ENCODE measurements at places on chromosomes 7 and 10.

DNA sequence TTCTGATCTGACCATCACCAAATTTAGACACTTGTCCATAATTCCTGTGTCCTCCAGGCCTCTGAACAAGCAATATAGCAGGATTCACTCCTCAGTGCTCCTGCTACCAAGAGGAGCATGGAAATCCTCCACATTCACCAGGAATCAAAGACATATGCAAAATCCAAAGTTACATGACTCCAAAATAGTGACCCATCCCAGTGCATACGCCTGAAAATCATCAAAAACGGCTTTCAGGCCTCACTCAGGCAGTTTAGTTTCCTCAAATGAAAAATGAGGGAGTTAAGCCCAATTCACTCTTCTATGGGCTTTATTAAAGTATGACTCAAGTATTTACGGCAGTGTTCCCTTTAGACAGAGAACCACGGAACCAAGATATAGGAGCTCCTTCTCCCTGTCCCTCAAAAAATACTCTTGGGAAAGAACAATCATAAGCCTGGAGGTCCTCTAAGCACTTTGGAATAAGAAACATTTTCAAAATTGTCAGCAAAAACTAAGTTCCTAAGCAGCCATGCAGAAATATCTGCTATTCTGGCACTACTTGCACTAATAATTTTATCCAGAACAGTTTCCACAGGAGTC, 240.7 kb downstream of the PARD3 start:
- no peak for DNase-seq

GRCh38 chr7:43111630-43112458, 603 bp upstream of the HECW1 start:
- no peak for DNase-seq

- no peak for DNase-seq
These were observed 142.6 kb downstream of the SLC25A13 start for GRCh38 chr7:96179341-96179740.

DNA sequence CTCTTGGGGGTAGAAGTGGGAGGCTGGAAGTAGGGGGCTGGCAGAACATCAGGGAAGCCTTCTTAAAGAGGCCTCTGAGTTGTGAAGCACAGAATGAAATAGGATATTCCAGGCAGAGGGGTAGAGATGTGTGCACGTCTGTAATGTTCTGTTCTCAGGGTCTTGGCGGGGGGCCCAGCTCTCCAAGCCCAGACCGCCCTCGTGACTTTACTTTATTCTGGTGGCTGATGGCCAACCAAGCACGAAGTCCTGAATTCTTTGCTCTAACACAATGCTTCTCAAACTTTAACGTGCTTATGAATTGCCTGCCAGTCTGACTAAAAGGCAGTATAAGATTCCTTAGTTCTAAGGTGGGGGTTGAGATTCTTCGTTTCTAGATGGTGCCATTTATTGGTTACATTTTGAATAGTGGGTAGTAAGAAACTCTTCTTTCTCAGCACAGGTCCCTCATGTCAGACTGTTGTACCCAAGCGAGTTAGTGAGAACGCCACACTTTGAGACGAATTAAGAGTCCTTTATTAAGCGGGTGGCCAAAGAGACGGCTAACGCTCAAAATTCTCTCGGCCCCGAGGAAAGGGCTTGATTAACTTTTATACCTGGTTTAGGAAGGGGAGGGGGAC, 8.2 kb downstream of the PRXL2A start:
- no peak for DNase-seq

GRCh38 chr10:75493464-75493863, 62.0 kb downstream of the LRMDA start:
- no peak for DNase-seq

- DNase-seq = no peak
These were observed 5.5 kb downstream of the OPN4 start for GRCh38 chr10:86659721-86660453.

GRCh38 chr10:18594574-18595156, 56.7 kb downstream of the NSUN6 start:
- no peak for DNase-seq

DNA sequence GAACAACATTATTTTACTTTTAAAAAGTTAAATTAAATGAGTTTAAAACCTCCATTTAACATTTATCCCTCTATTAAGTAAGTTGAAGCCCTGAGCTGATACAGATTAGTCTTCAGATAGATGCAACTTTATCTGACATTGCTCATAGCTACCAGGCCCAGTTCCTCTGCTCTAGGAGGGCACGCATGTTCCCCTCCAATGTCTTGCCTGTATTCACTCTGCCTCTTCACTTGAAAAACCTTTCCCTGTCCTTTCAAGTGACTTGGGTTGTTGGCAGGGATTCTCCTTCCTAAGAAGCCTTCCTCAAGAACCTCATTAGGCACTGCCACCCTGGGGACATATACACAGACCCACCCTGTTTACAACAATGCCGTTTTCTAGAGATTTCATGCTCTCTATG, 270.4 kb downstream of the RELN start:
- no peak for DNase-seq

- DNase-seq = no peak
These were observed 12.2 kb upstream of the CLCN1 start for GRCh38 chr7:143303733-143304132.

DNA sequence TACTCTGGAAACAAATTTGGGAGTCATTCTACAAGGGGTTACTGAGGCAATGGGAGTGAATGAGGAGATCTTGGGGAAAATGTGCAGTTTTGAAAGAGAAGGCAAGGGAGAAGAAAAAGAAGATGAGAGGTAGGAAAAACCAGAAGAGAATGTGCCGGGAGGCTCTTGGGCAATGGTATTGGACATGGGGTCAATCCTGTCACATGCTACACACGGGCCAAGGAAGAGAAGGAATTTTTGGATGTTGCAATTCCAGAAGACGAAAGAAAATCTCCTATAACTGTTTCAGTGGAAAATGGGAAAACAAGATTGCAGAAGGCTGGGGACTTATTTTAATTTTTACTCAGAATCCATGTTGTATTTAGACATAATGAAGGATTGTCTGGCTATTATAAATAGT, 615.0 kb downstream of the PHTF2 start:
- no peak for DNase-seq

DNA sequence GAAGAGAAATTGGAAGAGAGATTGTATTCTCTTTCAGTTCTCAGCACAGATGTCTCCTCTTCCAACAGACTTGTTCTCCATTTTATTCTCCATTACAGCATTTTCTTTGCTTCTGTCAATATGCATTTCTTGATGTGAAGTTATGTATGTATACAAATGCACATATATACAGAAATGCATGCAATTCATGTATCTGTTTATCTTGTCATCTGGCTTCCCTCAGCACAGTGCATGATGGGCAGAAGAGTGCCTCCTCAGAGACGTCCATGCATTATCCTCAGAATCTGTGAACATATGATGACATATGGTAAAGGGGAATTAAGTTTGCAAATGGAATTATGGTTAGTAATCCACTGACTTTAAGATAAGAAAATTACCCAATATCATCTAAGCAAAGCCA, 106.7 kb upstream of the VWC2 start:
- no peak for DNase-seq

DNA sequence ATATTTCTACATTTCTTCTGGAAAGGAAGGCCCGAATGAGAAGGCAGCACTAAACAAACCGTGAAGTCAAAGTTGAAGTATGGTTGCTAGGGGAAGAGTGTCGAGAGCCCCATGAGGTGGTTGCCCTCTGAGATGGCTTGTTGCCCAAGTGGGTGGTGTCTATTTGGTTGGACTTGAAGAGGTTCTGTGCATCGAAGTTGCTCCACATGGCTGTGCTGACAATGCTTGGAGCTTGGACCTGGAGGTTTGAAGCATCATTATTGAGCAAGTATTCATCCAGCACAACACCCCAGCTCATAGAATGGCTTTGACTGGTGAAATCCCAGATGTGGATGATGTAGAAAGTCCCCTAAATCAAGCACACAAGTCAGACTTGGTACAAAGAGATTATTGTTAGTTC, 165.2 kb upstream of the CDCA7L start:
- DNase-seq = no peak

DNA sequence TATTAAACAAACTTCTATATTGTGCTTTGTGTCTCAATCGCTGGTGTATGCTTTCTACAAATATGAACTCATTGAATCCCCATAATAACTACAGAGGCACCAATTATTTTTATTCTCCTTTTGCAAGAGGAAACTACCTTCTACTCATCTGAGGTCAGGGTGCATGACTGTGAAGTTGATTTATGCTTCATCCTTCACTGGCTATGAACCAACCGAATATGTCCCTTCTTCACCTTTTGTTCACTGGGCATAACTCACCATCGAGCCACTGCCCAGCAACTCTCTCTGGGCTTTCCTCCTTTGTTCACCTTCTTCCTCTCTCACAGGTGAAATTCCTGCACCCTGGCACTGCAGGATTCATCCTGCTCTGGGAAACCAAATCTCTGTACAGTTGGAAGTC, 61.3 kb upstream of the PFKP start:
- DNase-seq = no peak

DNA sequence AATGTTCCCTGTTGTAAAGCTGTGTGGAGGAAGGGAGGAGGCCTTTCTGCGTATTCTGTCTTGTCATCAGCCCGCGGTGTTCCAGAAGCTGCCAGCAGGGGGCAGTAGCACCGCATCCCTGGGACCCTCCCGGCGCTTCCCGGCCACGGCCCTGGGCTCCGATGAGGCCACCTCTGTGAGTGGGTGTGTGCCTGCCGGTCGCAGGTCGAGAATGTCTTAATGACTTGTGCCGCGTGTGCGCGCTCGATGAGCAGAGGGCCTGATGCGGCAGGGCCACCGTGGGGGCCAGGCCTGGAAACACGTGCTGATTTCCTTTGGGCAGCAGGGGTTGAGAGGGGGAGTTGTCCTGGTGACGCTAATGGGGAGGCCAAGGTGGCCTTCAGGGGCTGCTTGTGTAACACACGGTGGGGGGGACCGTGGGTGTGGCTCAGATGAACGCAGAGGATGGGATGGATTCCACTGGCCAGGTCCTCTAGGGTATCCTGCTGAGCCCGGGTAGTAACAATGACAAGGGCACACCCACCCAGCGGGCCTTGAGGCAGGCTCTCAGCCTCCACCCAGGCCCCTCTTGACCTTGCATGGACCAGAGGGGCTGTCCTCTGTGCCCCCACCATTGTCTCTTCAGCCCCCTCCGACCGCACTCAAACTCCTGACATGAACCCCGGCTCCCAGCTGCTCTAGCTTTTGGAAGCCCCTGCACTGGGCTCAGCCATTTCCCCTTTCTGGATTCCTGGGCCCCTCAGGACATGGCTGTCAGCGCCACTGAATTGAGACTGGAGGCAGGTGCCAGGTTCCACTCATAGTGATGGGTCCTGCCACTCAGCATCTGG, 135.9 kb upstream of the PODXL start:
- peak; percentile 29 for DNase-seq

DNA sequence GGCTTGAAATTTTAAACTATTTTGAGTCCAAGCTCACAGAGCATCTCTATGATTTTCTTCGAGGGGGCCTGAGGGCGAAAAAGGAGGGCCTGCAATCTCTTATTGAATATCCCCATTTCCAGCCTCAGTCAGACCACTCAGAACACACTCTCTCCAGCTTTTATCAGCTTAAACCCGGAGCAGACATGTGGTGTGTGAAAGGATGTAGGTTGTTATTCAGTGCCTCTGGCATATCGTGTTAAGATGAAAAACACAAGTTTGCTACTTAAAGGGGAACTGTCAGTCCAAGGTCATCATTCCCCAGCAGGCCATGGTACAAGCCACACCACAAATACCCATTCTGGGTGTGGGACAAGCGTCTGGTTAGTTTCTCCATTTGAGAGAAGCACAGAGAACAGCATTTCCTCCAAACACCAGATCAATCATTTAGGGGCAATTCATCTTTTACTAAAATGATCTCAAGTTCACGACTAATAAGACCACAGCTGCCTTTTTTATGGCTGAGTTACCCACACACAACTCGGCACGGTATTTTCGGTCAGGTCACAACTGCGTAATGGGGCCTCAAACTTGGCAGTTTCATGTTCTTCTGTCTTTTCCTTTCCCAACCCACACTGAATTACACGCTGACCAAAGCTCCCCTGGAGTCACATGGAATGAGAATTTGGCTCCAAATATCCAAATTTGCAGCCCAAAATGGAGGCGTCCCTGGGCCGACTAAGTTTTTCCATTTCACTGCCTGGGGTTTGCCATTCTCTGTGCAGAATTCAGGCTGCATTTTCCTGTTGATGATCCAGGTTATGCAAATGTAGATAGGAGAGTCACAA, 188.4 kb downstream of the SEM1 start:
- DNase-seq = no peak

- no peak for DNase-seq
These were observed 245.9 kb upstream of the HGF start for GRCh38 chr7:82015751-82016150.

- no peak for DNase-seq
These were observed 62.8 kb downstream of the ZRANB1 start for GRCh38 chr10:125004571-125005311.

DNA sequence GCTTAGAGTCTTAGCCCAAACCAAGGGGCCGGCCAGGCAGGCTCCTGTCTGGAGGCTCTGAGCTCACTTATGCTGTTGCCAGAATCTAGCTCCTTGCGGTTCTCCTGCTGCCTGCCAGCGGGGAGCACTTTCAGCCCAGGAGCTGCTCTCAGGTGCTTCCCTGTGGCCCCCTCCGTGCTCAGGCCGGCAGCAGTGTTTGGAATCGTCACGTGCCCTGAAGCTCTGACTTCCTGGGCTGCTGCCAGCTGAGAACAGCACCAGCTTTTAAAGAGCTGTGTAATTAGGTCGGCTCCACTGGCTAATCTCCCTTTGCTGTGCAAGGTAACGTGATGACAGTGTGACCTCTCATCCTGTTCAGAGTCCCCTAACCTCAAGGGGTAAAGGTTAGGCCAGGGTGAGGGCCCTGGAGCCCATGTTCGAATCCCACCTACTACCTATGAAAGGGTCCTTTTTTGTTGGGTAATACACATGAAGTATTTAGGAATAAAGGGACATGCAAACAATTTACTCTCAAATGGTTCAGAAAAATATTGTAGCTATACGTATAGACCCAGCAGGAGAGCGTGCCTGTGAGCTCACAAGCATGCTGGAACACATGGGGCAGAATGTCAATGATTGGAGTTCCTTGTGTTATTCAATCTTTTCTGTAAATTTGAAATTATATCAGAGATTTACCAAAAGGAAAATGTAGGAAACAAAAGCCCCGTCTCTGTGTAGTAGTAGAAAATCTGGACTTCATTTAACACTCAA, 16.6 kb downstream of the ZNF862 start:
- peak; percentile 35 for DNase-seq

GRCh38 chr7:94466516-94466915, 43.1 kb upstream of the CASD1 start:
- DNase-seq = no peak

DNA sequence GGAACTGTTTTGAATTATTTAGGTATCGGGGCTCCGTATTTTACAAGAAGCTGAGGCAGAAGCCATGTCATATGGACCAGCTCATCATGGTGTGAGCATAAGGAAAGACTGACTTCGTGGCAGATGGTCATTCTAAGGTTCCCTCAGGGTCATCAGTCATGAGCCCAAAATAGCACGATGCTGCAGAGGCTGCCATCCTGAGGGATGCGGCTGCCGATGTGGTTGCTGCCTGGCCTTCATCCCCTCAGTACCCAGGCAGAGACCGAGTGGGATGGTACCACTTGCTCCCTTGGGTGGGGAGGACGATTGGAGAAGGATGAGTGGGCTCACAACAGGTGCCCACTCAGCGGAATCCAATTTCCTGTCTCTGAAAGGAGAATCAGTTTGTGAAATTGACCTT, 490.3 kb downstream of the SDK1 start:
- DNase-seq = no peak

- peak; percentile 15 for DNase-seq
These were observed 32.2 kb downstream of the FOXL3 start for GRCh38 chr7:322111-322671.
